ENCODE measurements at places on chromosomes 6 and 20. TPM values are rescaled to one million over a fixed set of nuclear protein-coding genes. Genes with fewer than 3 reads are reported as not detected.

DNA sequence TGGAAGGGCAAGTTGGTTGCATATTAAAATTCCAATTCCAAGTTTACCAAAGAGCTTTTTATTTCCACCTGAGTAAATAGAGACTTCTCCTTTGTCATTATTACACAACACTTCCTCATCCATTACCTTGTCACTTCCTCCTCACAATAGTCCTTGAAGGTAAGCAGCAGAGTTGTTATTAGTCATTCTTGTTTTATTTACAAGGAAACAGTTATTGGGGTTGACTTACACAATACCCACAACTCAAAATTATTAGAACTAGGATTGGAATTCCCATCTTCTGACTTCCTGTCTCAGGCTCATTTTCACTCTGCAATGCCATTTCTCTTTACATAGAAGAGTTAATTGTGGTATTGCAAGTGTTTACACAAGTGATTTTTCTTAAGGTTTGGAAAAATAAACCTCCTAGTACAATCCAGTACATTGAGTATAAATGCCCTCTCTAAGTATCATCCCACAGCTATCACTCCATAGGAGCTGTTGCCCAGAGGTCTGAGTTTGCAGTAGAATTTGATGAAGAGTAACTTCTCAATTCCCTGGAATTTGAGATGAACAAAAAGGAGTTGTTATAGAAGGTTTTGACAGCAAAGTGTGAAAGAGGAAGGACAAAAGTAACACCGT, 28.9 kb upstream of the MTRF1L start:
- H3K4me1 ChIP-seq = no peaks in the 10 kb centered on the region
- no peaks in the 10 kb centered on the region for H3K27me3 ChIP-seq
- H3K27ac ChIP-seq = no peak overlapping the region
- no peak for DNase-seq
- no peaks in the 10 kb centered on the region for H3K36me3 ChIP-seq
- no peak overlapping the region for H3K4me3 ChIP-seq

DNA sequence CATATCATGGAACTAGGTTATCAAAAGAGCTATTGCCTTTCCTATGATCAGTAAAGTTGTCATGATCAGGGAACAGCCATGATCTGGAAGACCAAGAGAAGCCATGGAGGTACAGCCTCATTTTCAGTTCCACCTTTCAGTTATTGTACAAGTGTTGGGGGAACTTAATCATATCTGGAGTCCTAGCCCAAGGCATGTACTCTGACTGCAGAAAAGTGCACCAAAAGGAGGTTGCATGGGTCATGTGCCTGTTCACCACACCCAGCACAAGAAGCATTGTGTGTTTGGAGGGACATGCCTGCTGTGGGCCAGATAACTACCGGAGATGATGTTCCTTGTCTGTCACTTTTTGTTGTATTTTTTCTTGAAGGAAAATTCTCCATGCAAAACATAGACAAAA, 185.8 kb upstream of the MAN1A1 start:
- no peaks in the 10 kb centered on the region for H3K27me3 ChIP-seq
- no peaks in the 10 kb centered on the region for H3K4me1 ChIP-seq
- no peaks in the 10 kb centered on the region for H3K36me3 ChIP-seq

GRCh38 chr6:36907781-36908180, 22.0 kb downstream of the C6orf89 start:
- H3K4me3 ChIP-seq = no peak overlapping the region
- H3K4me1 ChIP-seq = peaks cover 25% of the 10 kb centered on the region
- peak; percentile 86 for DNase-seq
- H3K27ac ChIP-seq = peak overlapping the region; percentile 49
- no peaks in the 10 kb centered on the region for H3K36me3 ChIP-seq

- H3K27ac ChIP-seq = no peak overlapping the region
- no peaks in the 10 kb centered on the region for H3K36me3 ChIP-seq
- no peaks in the 10 kb centered on the region for H3K27me3 ChIP-seq
- no peak overlapping the region for H3K4me3 ChIP-seq
These were observed 23.8 kb downstream of the RBM38 start for GRCh38 chr20:57414867-57415592.

Gene MRPL18
- 57.5 TPM for total RNA-seq

GRCh38 chr20:18742841-18743240, 70.7 kb upstream of the SCP2D1 start:
- no peak for DNase-seq
- H3K27me3 ChIP-seq = no peaks in the 10 kb centered on the region
- no peak overlapping the region for H3K27ac ChIP-seq

Gene SMIM26
- total RNA-seq = 253 TPM

Gene CD93
- 10.4 TPM for total RNA-seq

Gene TMEM217
- total RNA-seq = 0.48 TPM

Gene PLA2G7
- total RNA-seq = 3.6 TPM

DNA sequence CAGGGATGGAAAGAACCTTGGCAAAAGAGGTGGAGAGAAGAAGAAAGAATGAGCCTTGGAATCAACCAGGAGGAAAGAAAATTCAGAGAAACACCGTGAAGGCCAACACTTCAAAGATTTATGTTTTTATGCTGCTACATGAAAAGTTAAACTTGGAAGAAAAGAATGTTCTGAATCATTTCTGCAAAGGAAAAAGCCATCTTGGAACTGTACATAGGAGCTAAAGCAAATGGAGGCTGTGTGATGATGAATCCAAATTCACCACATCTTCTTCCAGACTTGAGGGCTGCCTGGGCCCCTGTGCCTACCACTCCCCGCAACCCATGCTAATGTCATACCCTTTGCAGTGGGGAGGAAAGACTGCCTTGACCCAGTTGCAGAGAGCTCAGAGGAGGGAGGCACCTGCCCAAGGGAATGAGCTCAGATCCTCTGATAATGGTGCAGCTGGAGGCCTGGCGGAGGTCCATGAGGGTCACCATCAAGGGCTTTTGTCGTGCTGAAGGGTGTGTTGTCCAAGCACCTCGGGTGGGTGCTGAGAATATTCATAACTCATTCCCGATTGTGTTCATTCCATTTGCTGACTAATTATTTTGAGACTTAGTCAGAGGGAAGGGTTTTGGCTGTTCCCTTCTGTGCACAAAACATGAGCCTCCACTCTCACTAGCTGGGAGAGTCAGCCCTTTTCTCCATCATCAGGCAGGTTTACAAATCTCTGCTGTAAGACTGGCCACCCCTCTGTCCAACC, 245.8 kb upstream of the JAG1 start:
- H3K27me3 ChIP-seq = no peaks in the 10 kb centered on the region
- no peaks in the 10 kb centered on the region for H3K36me3 ChIP-seq
- no peak overlapping the region for H3K27ac ChIP-seq
- H3K4me3 ChIP-seq = no peak overlapping the region
- H3K4me1 ChIP-seq = peaks cover 7% of the 10 kb centered on the region

DNA sequence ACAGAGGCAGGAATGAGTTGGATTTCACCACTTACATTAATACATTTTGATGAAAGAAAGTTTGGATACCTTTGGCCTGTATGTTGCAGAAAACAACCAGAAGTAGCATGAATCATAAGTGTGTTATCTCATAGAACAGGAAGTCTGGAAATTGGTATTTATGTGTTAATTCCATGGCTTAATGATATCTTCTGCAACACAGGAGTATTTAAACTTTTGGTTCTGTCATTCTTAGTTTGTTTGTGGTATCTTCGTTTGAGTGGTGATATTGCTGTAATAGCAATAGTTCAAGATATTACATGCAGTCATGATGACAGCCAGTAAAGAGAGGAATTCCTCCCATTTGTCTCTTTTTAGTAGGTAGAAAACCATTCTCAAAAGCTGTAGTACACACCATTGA, 177.3 kb downstream of the CDKAL1 start:
- DNase-seq = no peak
- no peak overlapping the region for H3K27ac ChIP-seq
- no peaks in the 10 kb centered on the region for H3K4me1 ChIP-seq
- no peak overlapping the region for H3K4me3 ChIP-seq
- no peaks in the 10 kb centered on the region for H3K27me3 ChIP-seq
- H3K36me3 ChIP-seq = no peaks in the 10 kb centered on the region

Gene HAO1
- total RNA-seq = not detected

Measured in ovary (tissue), 10 donors.